Activated T-cell treated with anti-CD3 and anti-CD28 coated beads, Interleukin-2, amount 50 U/mL, for 48 hours (primary cell): ENCODE measurements at places on chromosomes 13 and 19.
A peak's percentile ranks its signal among the peaks of the same experiment; 100 is the strongest.

DNA sequence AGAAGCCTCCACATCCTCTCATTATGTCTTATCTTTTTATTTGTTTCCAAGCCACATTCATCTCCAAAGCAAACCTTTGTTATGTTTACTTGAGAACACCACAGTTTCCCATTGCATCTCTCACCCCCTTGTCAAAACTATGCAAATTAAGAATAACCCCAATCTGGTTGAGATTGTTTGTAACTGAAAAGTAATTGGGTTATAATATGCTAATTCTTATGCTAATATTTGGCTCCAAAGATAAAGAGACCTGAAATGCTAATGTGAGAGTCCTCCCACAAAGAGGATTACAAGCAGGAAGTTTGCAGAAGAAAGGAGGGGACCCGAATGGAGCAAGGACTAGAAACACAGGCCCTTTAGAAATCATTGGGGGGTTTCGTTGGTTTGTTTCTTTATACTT, 92.9 kb upstream of the UBL3 start:
- DNase-seq, result no peak

DNA sequence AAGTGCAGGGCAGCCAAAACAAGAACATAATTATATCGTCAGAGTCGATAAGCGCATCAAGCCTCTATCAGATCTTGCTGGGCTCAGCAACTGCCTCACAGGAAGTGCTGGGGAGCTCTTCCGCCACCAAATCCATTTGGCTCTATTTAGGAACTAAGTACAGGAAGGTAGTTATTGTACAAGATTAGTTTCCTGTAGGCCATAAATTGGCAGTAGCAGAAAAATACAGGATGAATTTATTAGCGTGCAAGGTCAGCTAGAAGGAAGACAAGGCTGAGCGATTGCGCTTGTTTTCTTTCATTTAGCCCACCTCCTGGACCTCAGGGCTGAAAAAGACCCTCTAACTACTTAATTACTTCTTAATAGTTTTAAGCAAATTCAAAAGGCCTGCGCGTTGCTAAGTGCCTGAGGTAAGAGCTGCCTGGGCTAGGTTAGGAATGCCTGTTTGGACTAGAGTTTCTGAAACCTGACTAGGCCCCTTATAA, 118.5 kb downstream of the IRS2 start:
- DNase-seq, result no peak

- peak; percentile 70 for DNase-seq
Measured at GRCh38 chr13:27830010-27830409, 37.7 kb downstream of the GSX1 start.

- DNase-seq, result peak; percentile 43
Measured at GRCh38 chr13:48531416-48532255, 1.2 kb downstream of the RCBTB2 start.

DNA sequence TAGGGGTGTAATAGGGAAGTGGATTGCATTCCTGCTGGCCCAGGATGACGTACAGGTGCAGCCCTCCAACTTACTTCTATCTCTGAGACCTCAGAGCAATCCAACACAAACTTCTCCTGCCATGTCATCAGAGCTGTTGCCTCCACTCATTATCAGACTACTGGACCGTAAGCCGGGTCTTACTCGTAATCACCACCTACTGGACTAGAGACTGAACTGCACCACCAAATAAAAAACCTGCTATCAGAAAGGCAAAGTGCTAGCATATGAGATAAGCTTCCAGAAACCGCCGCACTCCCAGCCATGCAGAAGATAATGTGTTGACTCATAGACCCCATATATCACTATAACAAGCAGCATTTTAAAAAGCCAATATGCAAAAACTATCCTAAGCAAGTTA, 102.0 kb downstream of the SLITRK1 start:
- no peak for DNase-seq

DNA sequence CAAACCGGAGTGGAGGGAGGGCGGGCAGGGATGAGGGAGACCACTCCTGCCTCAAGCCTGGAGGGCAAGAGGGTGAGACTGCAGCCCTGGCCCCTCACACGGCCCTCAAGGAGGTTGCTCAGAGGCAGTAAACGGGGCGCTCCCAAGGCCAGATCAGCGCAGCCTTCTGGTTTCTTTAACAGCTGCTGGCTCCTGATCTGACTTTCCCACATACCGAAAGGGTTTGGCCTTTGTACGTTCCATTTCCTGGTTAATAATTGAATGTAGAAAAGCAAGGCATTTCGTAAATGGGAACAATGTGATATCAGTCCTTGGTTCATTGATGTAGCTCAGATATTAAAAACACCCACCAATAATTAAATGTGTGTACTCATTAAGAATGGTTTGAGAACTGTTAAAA, 71.5 kb downstream of the GGACT start:
- no peak for DNase-seq

GRCh38 chr13:109226631-109227030, 559.8 kb downstream of the IRS2 start:
- no peak for DNase-seq

DNA sequence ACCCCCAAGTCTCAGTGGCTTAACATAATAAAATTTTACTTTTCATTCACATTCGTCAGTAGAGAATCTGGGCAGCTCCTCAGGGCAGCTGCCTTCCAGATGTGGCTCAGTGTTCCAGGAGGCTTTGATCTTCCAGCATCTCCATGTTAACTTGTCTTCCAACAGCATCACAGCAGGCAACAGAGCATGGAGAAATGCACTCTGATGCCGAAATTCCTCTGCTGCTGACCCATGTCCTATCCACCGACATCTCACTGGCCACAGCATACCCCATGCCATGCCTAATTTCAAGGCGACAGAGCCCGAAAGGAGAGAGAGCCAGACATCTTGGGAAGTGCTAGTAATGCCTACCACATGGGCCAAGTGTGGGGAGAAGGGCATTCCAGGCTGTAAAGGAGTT, 64.9 kb upstream of the MEDAG start:
- no peak for DNase-seq

GRCh38 chr19:38852231-38853044, 2.7 kb upstream of the HNRNPL start:
- peak; percentile 78 for DNase-seq

DNA sequence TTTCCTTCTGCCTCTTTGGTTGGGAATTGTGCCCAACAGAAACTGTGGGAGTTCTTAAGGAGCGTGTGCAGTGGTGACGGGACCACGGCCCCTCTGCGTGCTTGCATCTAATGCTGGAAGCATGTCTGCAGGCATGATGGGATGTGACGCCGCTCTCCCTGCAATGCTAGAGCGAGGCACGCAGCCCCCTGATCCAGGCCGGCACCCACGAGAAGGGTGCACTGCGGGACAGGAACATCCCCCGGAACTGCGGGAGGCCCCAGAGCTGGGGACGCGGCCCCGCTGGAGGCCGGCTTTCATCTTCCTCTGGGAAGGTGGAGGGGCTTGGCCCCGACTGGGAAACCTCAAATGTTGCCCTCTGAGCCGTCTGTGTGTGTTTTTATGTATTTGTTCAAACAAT, 32.7 kb downstream of the TMEM255B start:
- no peak for DNase-seq

GRCh38 chr19:4319067-4319718, 14.8 kb downstream of the FSD1 start:
- DNase-seq, result no peak

- DNase-seq, result no peak
Measured at GRCh38 chr19:38219221-38219620, 4.8 kb downstream of the DPF1 start.

- no peak for DNase-seq
Measured at GRCh38 chr13:110664673-110665072, 41.2 kb downstream of the CARS2 start.

DNA sequence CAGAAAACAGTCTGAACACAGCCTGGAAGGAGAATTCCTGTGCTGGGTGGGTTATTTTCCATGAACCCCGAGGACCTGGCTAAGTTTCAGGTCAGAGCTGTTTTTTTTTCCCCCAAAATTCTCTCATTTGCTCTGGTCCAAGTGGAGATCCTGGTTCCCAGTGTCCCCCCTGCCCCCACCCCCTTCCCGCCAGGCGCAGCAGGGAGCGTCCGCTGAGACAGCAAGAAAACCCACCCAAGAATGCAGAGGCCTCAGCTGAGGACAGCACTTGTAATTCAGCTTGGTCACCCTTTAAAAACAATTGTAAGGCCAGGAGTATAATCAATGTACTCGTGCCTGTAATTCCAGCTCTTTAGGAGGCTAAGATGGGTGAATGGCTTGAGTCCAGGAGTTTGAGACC, 11.4 kb upstream of the TSPAN16 start:
- no peak for DNase-seq

DNA sequence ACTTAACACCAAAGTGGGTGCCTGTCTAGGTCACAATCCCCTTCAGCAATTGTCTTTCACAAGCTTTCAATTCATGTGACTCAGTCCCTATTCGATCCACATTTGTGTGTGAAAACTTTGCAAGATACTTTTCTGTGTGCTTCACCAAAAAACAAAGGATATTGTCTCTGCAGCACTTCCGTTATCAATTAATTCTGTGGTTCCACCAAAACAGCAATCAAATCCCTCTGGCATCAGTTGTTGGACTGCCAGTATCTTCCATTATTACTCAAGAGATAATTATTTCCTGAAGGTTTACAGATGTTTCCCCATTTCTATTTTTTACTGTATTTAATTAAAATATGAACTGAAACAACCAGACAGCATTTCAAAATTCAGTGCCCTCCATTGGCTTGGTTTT, 481.4 kb downstream of the SUCLA2 start:
- no peak for DNase-seq

GRCh38 chr13:73167028-73167820, 108.4 kb downstream of the KLF5 start:
- DNase-seq, result no peak

- DNase-seq, result no peak
Measured at GRCh38 chr19:18396471-18397241, 766 bp downstream of the LRRC25 start.

- DNase-seq, result peak; percentile 91
Measured at GRCh38 chr19:39405958-39406655, 540 bp upstream of the ZFP36 start.

GRCh38 chr13:57716295-57716694, 84.8 kb downstream of the PCDH17 start:
- DNase-seq, result no peak

GRCh38 chr19:45939792-45940514, 25.4 kb upstream of the NANOS2 start:
- DNase-seq, result no peak

- no peak for DNase-seq
Measured at GRCh38 chr19:14566712-14567077, 5.2 kb downstream of the NDUFB7 start.

GRCh38 chr13:101150998-101151397, 265.3 kb downstream of the NALCN start:
- DNase-seq, result no peak

- no peak for DNase-seq
Measured at GRCh38 chr19:32208060-32208459, 137.3 kb upstream of the ZNF507 start.

DNA sequence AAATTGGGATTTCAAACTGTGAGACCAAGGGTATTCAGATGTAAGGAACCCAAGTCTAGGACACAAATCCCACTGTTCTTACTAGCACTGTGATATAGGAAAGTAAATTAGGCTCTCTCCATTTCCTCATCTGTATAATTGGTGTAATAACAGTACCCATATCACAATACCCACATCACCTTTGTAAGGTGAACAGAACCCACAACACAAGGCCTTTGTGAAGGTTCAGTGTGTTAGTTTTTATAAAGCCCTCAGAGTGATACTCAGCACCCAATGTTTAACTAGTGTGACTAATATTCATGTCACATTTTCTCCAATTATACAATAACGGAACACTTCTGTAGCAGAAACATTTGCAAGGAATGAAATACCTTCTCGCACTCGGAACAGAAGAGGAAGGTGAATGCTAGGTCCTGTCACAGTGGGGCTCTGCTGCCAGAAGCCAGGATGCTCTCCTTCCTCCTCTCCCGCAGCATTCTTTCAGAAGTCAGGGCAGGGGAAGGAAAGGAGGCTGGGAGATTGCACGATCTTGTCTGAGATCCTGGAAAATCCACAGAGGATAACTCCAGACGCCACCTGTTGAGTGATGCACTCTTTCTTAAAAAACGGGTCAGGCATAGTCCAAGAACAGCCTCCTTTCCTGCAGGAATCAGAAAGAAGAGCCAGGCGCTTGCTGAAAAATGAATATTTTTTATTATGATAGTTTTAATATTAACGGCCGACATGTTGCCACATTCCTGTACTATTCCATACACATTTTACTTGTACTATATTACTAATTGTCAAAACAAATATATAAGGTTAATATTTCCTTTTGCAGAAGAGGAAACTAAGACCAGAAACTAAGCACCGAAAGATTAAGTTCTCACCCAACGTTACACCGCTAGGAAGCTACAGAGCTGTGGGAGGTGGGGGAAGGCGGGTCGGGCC, 762 bp downstream of the ZNF45 start:
- DNase-seq, result no peak

- no peak for DNase-seq
Measured at GRCh38 chr13:41639237-41639904, 182.0 kb downstream of the RGCC start.

DNA sequence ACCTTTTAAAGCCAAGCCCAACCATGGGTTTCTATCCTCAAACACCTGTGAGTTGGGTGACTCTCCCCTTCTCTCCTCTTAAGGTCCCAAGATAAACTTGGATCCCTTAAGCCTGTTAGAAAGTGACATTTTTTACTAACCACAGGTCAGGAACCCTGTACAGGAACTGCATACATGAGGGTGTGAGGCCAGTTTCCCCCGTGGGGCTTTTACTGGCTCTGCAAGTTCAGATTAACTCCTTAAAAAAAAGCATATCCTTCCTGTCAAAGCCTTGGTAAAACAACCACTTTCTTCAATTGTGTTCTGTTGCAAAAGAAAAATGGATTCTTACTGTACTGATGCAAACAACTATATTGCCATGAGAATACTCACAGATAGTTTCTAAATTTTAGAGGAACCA, 2638.7 kb upstream of the PCDH20 start:
- DNase-seq, result no peak

DNA sequence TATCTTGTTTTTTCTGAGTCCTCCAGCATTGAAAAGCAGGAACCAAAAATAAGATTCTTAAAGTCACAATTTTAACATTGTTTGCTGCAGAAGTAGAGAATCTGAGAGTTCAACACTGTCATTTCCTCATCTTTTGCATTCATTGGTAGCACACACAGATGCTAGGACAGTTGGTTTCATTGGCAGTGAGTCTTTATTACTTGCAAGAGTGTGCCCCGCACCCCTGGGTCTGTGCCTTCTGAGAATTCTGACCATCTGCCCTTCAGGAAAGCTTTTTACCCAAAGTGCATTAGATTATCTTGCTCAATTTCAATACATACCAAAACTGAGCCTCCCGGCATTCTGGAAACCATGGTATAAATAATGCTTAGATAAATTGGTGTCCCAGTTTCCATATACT, 247.7 kb upstream of the SLITRK1 start:
- no peak for DNase-seq

DNA sequence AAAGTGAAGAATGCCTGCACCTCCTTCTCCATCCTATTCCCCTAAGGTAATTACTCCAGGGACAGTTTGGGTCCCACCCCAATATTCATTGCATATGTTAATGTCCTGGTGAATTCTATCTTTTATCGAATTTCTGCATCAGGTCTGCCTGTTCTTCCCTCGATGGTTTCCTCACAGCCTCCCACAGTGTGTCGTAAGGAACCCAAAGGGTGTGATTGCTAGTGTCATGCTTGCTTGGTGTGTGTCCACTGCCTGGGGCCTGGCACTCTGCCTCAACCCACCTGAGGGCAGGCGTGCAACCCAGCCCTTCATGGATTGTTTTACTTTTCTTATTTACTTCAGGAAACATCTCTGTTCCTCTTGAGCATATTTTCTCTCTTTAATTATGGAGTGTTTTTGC, 60.2 kb upstream of the CYSLTR2 start:
- DNase-seq, result no peak

- DNase-seq, result no peak
Measured at GRCh38 chr13:59829690-59830089, 334.0 kb downstream of the DIAPH3 start.
